ENCODE measurements at places on chromosomes 6 and 20.

GRCh38 chr20:10609770-10610169 is 64.0 kb downstream of the JAG1 start:
- no peak for DNase-seq

DNA sequence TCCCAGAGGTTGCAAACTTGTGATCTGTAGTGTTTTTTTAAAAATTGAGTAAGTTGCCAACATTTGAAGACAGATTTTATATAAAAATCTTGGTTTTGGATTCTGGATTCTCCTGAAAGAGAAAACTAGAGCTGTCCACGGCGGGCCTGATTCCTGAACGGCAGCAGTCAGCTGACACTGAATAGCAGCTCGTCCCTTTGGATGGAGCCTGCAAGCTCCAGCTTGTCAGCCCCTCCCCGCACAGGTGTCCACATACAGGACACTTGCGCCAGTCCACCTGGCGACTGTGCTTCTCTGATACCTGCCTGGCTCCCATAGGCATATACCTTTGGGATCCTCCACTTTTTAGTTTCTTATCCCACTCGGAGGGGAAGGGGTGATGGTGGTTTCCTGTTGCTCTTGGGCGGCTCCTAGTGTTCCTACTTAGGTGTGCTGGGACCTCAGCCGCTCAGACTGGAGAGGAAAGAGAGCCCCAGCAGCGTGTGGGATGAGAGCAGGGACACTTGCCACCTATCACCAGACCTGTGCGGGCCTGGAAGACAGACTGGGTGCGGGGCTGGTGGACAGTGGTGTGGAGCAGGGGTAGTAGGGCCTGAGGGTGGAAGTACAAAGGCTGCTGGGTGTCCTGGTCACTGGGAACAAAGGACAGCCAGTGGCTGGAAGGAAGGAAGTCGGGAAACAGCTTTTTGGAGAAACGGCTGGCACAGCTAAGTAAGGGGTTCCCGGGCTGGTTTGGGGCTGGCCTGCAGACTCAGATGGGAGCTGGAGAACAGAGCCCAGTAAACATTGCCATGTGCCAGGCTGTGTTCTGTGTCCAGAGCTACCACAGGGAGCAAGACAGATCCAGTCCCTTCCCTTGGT is 18.3 kb downstream of the GHRH start:
- DNase-seq = no peak

- no peak for DNase-seq
Measured at GRCh38 chr6:32170294-32170693, 5.6 kb downstream of the AGPAT1 start.

DNA sequence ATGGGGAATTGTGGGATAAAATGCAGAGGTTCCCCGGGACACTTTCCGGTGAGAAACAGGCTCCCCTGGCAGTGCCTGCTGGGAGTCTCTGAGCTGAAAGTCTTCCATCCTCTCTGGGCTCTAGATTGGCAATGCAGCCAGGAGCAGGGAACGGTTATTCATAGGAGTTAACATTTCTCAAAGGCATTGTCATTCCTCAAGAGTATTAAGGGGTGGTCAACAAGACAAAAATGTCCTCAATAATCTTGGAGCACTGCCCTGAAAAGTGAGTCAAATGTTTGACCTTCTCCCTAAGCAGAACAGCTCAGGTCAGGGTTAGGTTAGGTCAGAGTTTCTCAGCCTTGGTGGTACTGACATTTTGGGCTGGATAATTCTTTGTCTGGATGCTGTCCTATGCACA is 13.2 kb downstream of the BPIFB1 start:
- DNase-seq = no peak

DNA sequence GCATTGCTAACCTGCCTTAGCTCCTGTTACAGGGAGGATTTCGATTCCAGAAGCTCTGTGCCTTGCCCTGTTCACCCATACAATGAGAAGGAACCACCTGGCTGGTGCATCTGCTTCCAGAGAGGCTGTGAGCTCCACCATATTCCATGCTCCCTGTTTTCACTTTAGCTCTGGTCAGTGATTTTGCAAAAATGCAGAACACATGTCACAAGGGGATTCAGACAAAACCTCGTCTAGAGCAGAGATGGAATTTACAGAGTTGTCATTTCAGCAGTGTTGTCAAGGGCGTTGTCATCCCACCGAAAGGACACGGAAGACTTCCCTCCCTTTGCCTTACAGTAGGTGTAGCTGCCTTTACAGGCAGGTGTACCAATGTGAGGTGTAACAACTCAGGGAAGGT is 223.0 kb upstream of the ARID1B start:
- no peak for DNase-seq

DNA sequence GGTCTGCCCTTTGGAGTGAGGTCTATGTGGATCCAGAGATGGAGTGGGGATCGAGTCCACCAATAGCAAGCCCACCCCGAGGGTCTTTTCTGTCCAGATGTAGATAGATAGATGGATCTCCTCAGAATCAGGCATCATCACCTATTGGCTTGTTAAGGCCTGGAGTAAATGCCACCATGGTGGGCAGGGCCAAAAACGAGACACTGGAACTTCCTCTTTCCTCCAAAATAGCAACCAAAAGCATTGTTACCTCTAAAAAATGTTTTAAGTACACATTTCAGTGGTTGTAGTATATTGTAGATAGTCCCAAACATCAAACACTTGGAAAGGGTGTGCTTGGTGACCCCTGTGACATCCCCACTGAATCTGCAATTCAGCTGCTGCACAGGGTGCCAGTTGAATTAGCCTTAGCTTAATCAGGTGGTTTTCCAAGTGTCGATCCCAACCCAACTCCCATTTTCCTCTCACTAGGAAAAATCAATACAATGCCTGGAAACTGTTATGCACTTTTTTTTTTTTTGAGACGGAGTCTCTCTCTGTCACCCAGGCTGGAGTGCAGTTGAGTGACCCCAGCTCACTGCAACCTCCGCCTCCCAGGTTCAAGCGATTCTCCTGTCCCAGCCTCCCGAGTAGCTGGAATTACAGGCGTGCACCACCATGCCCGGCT is 35.0 kb upstream of the NELFCD start:
- DNase-seq = no peak

- DNase-seq = no peak
Measured at GRCh38 chr6:11900662-11901598, 111.2 kb upstream of the HIVEP1 start.

DNA sequence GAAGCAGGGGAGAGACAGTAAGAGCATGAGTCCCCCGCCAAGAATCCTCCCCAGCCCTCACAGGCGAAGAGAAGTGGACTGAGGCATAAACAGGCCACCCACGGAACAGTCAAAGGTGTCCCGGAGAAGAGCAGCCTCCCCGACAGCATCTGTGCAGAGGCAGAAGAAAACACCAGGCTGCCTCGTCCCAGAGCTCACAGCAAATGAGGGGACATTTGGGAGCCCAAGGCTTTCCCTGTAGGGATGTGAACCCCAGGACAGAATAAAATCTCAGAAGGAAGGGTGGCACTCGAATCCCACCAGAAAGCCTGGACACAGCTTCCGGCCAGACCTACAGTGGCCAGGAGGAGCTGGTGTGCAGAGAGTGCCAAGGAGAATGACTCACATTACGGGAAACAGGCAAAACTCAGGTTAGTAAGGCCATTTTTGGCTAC is 90.4 kb downstream of the DLL1 start:
- DNase-seq = no peak

GRCh38 chr20:59381689-59382088 is 81.3 kb downstream of the EDN3 start:
- no peak for DNase-seq

- no peak for DNase-seq
Measured at GRCh38 chr20:17753516-17753915, 53.8 kb downstream of the BANF2 start.

GRCh38 chr20:36830791-36831691 is 44.9 kb upstream of the TLDC2 start:
- no peak for DNase-seq

GRCh38 chr6:25844518-25844917 is 12.7 kb upstream of the SLC17A1 start:
- DNase-seq = no peak

DNA sequence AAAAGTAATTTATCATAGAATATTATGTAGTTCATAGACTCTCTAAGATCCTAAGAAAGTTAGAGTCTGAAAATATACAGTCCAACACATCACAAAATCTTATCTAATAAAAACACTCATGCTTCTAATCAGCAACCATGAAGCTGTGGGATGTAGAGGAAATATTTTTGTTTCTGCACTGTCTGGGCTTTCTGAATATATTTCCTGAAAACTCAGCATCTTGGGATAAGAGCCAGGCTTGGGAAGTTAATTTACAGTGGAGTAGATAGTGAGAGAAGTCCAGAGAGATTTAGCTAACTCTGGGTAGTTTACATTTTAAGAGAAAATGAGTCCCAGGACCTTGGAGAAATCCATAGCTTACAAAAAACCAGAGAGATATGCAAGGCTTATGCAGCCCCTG is 150.4 kb upstream of the BMP5 start:
- DNase-seq = no peak

DNA sequence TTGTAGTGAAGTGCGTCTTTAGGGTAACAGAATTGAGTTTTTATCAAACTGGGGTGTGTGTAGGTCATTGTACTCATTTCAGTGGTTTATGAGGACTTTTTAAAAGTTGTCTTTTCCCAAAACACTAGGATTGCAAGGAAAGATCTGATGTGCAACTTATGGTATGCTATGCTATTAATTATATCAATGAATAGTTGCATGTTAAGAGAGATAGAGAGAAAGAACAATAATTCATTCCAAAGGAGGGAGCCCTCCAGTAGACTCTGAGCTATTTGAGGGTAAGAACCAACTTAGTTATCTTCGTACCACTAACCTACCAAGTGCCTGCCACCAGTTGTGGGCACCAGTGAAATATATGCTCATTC is 117.1 kb downstream of the RNF144B start:
- DNase-seq = no peak

GRCh38 chr20:63635431-63636141 is 8.7 kb upstream of the GMEB2 start:
- no peak for DNase-seq

DNA sequence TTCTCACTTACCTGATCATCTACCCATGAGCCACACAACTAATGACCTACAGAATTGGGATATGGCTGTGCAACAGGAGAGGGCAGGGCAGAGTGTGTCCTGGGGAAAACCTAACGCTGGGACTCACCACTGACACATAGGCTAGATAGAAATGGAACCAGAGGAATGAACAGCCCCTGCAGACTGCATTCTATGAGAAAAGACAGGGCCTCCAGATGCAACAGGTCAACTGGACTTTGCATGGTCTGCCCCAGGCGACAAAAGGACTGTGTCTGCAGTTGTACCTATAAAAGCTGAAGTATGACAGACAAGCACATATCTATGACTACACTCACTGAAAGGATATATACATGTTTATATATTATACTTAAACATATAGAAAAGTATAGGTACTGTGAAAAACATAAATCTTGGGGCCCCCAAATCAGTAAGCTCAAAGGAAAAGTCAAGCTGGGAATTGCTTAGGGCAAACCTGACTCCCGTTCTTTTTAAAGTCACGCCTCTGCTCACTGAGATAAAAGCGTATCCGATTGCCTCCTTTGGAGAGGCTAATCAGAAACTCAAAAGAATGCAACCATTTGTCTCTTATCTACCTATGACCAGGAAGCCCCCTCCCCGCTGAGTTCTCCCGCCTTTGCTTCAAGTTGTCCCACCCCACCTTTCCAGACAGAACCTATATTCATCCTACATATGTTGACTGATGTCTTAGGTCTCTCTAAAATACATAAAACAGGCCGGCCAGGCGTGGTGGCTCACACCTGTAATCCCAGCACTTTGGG is 68.5 kb downstream of the EPB41L2 start:
- DNase-seq = no peak

- no peak for DNase-seq
Measured at GRCh38 chr6:156972145-156972544, 195.0 kb downstream of the ARID1B start.

GRCh38 chr6:158557927-158558326 is 2.0 kb upstream of the TMEM181 start:
- no peak for DNase-seq

GRCh38 chr6:112443179-112444065 is 96.3 kb downstream of the RFPL4B start:
- no peak for DNase-seq

GRCh38 chr20:54555150-54555549 is 79.8 kb downstream of the DOK5 start:
- no peak for DNase-seq

GRCh38 chr6:68760485-68760884 is 125.4 kb downstream of the ADGRB3 start:
- DNase-seq = no peak

DNA sequence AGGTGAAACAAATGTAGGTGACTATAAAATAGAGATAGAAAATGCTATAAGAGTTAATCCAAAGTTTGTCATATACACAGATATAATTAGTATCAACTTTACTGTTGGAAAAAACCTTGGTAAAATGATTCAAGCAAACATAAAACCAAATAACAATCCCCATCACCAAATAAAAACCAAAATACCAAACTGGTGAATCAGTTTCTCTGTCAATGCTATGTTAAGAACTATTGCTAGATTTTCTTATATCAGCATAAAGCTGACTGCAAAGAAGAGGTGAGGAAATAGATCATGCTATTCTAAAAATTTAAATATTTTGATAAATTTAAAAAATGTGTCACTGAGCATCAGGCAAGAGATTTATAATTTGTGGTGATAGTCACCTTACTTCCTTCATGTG is 658.4 kb downstream of the PHF3 start:
- DNase-seq = no peak

- DNase-seq = no peak
Measured at GRCh38 chr6:16474772-16475493, 236.5 kb downstream of the GMPR start.

GRCh38 chr6:20647585-20647984 is 113.3 kb downstream of the CDKAL1 start:
- DNase-seq = no peak

- DNase-seq = no peak
Measured at GRCh38 chr20:35901678-35902544, 52.4 kb downstream of the SCAND1 start.

- DNase-seq = no peak
Measured at GRCh38 chr20:25275813-25276532, 28.1 kb downstream of the PYGB start.

DNA sequence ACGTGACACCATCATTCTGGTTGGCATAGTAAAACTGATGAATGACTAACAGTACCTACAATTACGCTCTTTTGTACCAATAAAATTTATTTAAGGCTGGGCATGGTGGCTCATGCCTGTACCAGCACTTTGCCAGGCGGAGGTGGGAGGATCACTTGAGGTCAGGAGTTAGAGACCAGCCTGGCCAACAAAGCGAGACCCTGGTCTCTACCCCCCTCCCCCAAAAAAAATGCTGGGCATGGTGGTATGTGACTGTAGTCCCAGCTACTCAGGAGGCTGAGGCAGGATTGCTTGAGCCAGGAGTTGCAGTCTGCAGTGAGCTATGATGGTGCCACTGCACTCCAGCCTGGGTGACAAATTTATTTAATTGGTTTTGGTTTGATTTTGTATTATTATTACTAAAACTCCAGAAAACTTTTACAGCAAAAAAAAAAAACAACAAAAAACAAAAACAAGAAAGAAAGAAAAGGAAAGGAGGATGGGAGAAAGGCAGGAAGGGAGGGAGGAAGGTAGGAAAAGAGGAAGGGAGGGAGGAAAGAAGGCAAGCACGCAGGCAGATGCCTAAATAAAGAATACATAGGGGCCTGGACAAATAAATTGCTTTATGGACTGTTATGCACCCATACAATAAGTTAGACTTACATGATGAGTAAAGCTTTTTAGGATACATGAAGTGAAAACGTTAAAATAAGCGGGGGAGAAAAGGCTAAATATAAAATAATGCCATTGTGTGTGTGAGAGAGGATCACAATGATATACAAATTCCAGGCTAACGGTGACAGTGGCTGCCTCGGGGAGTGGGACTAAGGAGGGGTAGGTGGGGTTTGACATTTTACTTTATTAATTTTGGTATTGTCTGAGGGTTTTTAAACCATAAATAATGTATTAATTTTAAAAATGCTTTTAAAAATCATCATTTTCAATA is 682 bp upstream of the ZSCAN9 start:
- no peak for DNase-seq

- no peak for DNase-seq
Measured at GRCh38 chr6:160386869-160387530, 38.8 kb downstream of the SLC22A3 start.

Data from germinal center (tissue), 1 donor.